ENCODE measurements at places on chromosomes 2 and 18.

DNA sequence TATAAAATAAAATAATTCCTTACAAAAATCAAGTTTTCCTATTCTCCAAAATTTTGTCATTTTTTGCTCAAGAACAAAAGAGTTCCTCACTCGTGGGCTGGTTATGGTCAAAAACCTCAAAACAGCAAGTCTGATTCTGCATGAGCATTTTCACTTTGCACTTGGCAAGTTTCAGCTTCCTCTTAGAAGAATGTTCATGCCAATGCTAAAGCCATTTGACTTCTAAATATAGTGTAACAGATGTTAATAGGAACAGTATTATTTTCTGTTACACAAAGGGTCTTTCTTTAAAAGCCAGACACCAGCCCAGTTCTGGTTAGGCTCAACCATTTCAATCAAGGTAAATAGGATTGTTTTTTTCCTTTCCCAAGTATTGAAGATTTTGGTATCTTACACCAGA is 261.3 kb upstream of the CCDC68 start:
- DNase-seq, result no peak

- no peak for DNase-seq
Observed at GRCh38 chr2:240648650-240649275, 23.5 kb downstream of the GPR35 start.

DNA sequence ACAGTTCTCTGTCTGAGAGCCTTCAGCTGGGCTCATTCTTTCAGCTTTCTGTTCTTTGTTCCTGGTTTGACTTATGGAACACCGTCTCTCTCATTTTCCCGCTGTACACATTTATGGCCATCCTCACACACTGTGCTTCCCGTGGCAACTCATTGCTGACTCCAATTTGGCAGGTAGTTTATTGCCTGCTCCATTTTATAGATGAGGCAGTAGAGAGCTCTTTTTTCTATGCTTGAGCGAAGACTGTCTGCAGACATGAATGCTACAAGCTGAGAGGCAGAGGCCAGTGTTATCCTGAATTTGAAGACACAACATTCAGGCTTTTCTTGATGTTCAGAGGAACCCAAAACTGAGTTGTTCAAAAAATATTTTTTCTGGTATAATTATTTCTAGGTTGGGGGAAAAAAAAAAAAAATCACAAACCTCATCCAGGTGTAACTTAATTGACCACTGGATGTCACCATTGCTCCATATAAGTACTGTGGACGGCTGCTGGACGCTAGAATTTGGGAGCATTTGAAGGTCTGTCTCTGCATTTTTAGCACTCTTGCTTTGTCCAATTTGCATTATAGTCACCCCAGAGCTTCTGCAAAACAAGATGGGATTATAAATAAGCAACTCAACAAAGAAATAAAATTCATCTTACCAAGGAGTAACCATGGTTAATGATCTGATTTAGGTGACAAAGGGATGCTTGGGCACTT is 83.5 kb downstream of the HRH4 start:
- DNase-seq, result no peak

DNA sequence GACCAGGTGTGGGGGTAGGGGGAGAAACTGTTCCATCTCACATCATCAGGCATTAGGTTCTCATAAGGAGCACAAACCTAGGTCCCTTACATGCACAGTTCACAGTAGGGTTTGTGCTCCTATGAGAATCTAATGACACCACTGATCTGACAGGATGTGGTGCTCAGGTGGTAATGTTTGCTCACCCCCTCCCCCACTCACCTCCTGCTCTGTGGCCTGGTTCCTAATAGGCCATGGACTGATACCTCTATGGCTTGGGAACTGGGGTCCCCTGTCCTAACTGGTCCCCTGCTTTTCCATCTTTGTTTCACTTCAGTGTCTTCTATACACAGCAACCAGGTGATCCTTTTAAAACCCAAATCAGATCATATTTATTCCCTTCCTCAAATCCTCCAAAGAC is 267.8 kb downstream of the TNS1 start:
- DNase-seq, result no peak

- no peak for DNase-seq
Observed at GRCh38 chr2:63865159-63865799, 23.6 kb downstream of the UGP2 start.

GRCh38 chr2:95738301-95738700 is 146.5 kb downstream of the TRIM43 start:
- no peak for DNase-seq

DNA sequence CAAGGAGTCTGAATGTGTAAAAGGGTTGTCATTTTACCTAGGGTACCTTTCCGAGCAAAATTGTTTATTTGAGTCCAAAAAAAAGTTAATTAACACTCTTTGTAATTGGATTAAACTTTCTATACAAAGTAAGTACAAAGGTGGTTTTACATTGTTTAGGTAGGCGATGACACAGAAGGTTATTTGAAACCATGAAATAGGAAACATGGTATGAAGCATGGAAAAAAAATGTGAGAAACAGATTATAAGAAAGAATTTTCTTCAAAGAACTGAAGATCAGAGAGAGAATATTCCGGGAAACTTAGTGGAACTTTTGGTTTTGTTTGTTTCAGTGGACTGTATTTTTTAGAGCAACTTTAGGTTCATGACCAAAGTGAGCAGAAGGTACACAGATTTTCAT is 32.7 kb downstream of the CARF start:
- no peak for DNase-seq

GRCh38 chr2:70258532-70258875 is 567 bp downstream of the PCYOX1 start:
- DNase-seq, result no peak

- DNase-seq, result no peak
Observed at GRCh38 chr18:53819671-53820070, 404.8 kb downstream of the MBD2 start.

GRCh38 chr2:75155115-75155514 is 44.2 kb downstream of the TACR1 start:
- DNase-seq, result no peak

DNA sequence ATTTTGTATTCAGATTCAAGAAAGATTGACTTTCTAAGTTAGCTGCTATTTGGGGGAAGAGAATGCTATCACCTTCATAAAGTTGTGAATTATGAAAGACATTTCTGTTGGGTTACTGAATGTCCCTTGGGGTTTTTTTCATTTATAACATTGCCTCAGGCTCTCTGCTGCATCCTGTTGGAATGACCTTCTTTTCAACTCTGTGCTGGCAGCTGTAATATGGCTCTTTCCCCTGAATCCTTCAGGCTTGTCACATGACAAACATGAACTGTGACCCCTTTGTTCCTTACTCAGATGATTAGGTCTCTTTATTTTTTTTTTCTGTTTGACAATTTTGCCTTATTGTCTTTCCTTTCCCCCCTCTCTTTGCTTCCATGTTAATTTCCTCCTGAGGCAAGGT is 159.8 kb downstream of the TAF4B start:
- no peak for DNase-seq

- no peak for DNase-seq
Observed at GRCh38 chr2:3789256-3789655, 85.9 kb downstream of the DCDC2C start.

DNA sequence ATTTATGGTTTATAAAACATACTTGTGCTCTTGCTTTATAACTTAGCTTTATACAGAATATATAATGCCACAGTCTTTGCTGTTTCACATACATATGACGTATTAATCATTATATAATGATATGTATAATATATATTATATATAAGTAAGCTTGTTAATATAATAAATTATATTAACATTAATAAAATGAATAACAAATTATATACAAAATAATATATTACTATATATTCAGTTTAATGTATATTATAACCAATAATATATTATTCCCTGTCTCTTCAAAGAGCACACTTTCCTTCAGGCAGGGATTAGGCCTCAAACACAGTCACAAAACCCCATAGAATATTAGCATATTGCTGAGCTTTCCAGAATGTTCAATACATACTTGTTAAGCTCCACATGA is 427.6 kb downstream of the NCKAP5 start:
- no peak for DNase-seq

- DNase-seq, result no peak
Observed at GRCh38 chr2:67798541-67799160, 264.2 kb downstream of the C1D start.

- DNase-seq, result no peak
Observed at GRCh38 chr2:227310756-227311110, 14.3 kb upstream of the MFF start.

GRCh38 chr2:205994344-205994743 is 91.6 kb downstream of the INO80D start:
- no peak for DNase-seq

- no peak for DNase-seq
Observed at GRCh38 chr2:85611217-85611704, 605 bp downstream of the C2orf68 start.

GRCh38 chr18:26458526-26459232 is 89.7 kb downstream of the KCTD1 start:
- no peak for DNase-seq

GRCh38 chr2:57987835-57988573 is 58.6 kb upstream of the VRK2 start:
- DNase-seq, result no peak

DNA sequence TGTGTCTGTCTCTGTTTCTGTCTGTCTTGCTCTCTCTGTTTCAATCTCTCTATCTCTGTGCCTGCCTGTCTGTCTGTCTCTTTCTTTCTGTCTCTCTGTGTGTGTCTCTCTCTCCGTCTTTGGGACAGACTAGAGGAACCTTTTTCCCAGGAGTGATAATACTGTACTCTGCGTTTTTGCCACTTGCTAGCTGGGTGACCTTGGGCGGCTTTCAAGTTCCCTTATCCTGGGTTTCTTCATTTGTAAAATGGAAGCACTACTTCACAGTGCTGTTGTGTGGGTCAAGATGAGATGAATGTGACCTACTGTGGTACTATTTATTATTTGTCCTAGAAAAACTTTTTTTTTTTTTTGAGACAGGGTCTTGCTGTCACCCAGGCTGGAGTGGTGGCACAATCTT is 42.4 kb downstream of the HPCAL1 start:
- DNase-seq, result no peak

DNA sequence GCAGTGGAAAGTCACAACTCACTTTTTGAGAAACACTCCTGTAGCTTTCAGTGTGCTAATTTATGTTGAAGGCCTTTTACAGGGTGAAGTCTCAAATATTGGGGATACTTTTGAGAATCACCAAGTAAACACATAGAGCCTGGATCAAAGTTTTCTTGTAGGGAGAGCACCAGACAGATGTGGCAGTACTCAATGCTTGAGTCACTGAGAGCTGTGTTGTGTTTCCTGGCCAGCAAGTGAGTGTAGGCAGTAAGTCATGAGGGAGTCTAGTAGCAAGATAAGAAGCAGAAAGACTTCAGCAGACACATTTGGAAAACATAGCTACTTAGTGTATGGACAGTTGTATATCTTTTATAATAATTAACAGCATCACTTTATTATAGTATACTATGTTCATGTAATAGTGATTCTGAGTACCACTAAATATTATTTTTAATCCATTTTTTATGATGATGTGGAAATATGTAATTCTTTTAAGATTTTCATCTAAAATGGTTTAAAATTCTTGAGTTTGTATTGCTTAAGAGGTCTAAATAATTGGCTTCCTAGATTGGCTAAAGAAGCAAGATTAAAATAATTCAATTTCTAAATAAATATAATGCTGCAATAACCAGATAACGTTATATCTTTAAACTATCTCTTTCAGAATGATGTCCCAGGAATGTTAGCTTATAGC is 12.8 kb downstream of the PSMD1 start:
- DNase-seq, result no peak

GRCh38 chr2:130949954-130950353 is 113.2 kb downstream of the ARHGEF4 start:
- no peak for DNase-seq

DNA sequence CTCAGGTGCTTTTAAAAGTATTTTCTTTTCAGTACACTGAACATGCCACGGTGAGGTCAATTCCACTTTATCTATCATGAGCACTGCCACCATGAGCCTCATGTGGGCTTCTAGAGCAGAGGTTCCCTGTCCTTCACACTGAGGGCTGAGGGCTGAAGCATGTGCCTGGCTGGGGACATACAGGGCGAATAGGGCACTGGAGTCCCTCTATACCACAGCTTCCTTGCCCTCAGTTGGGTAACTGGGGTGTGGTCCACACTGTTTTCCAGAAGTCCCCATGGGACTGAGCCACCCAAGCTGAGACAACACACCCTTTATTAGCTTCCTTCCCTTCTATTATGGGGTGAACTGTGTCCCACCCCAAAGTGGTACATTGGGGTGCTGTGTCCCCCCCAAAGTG is 172.2 kb upstream of the ID2 start:
- DNase-seq, result no peak
